ENCODE measurements at places on chromosomes 3 and 15.
A peak's percentile ranks its signal among the peaks of the same experiment; 100 is the strongest.

GRCh38 chr15:62666046-62666445, 376.5 kb upstream of the TPM1 start:
- no peak for DNase-seq

GRCh38 chr3:186621894-186622650, 9.2 kb downstream of the AHSG start:
- DNase-seq, result no peak

- DNase-seq, result no peak
Measured at GRCh38 chr3:138938056-138938876, 8.7 kb downstream of the FOXL2 start.

GRCh38 chr3:38634111-38634510, 15.4 kb downstream of the SCN5A start:
- DNase-seq, result no peak

DNA sequence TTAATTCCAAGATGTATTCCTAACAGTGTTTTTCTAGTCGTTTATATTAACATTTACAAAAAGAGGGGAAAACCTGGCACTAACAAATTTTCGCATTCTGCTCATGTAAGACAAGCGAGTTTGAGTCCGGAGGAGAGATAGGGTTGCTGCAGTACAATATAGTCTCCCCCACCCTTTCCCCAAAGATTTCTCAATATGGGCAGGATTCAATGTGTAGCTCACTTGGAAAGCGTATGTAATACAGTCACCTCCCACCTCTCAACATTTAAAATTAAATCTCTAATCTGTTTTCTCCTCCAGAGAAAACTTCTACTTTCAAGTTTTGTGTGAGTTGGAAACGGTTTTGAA, 57.9 kb downstream of the CMSS1 start:
- no peak for DNase-seq

- DNase-seq, result no peak
Measured at GRCh38 chr15:73628976-73629797, 4.0 kb downstream of the NPTN start.

DNA sequence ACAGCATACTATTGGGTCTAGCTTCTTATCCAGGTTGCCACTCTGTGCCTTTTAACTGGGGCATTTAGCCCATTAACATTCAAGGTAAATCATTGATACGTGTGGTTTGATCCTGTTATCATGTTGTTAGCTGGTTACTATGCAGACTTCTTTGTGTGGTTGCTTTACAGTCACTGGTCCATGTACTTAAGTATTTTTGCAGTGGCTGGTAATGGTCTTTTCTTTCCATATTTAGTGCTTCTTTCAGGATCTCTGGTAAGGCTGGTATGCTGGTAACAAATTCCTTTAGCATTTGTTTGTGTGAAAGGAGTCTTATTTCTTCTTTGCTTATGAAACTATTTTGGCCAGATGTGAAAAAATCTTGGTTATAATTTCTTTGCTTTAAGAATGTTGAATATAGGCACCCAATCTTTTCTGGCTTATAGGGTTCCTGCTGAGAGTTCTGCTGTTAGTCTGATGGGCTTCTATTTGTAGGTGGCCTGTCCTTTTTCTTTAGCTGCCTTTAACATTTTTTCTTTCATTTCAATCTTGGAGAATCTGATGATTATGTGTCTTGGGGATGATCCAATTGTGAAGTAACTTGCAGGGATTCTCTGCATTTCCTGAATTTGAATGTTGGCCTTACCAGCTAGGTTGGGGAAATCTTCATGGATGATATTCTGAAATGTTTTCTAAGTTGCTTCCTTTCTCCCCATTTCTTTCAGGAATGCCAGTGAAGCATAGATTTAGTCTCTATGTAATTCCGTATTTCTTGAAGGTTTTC, 39.3 kb downstream of the CCR1 start:
- no peak for DNase-seq

GRCh38 chr3:42635111-42635510, 18.4 kb upstream of the ZBTB47 start:
- DNase-seq, result no peak

- DNase-seq, result no peak
Measured at GRCh38 chr15:67531379-67531914, 10.5 kb downstream of the C15orf61 start.

DNA sequence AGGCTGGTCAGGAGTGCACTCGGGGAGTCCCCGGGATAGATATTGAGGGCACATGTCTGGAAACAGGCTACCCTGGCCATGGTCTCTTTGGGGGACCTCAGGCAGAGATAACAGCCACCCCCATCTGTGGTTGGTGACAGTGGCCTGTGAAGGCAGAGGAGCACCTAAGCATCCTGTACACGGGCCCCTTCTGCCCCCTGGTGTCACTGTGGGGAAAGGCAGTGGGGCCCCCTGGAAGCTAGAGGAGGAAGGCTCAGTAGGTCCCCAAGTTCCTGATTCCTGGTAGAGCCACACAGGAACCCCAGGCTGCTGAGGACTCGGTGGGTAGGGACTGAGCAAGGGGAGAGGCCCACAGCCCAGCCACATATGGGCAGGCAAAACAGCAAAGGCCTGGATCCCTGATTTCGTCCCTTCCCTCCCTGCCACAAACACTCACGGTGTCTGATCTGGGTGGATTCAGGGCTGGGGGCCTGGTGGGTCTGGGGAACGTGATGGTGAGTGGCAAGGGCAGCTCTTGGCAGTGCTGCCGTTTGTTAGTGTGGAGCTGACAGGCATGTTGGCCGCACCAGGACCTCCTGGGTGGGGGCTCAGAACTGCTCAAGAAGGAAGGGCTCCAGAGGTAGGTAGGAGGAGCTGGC, 14.1 kb upstream of the CXCR6 start:
- DNase-seq, result no peak

DNA sequence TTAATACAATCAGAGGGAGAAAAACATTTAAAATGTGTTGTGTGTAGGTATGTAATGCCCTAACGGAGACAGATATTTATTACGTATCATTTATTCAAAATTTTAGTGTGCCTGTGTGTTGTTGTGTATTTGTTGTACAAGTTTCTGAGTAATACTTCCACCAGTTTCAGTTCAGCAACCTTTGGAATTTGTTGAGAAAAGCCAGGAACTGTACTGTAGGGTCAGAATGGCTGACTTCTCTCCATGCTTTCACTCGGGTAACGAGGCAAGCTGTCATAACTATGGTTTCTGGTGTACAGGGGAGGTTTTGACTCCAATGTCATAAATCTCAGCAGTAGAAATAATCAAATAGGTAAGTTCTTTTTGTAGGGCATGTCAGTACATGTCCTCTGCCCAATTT, 23.8 kb upstream of the CNTN6 start:
- no peak for DNase-seq

GRCh38 chr3:42116466-42116865, 25.3 kb downstream of the TRAK1 start:
- DNase-seq, result no peak

- DNase-seq, result no peak
Measured at GRCh38 chr3:47079432-47079831, 84.5 kb downstream of the SETD2 start.

GRCh38 chr3:14633819-14634424, 17.6 kb upstream of the CCDC174 start:
- peak; percentile 70 for DNase-seq

DNA sequence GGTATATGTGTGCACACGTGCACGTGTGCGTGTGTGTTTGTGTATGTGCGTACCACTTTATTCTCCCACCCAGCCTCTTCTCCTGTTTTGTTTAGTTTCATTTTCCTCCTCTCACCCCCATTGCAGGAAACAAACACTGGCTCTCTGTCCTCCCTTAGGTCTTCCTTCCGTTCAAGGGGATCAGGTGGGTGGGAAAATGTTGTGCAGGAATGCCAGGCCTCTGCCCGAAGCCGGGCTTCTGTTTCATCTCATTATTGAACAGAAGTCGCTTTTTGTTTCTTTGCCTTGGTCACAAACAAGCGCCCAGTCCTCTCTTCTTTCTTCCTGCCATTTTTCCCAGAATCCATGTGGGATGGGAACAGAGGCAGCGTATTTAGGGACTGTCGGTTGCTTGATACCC, 69.6 kb downstream of the IGF1R start:
- no peak for DNase-seq

DNA sequence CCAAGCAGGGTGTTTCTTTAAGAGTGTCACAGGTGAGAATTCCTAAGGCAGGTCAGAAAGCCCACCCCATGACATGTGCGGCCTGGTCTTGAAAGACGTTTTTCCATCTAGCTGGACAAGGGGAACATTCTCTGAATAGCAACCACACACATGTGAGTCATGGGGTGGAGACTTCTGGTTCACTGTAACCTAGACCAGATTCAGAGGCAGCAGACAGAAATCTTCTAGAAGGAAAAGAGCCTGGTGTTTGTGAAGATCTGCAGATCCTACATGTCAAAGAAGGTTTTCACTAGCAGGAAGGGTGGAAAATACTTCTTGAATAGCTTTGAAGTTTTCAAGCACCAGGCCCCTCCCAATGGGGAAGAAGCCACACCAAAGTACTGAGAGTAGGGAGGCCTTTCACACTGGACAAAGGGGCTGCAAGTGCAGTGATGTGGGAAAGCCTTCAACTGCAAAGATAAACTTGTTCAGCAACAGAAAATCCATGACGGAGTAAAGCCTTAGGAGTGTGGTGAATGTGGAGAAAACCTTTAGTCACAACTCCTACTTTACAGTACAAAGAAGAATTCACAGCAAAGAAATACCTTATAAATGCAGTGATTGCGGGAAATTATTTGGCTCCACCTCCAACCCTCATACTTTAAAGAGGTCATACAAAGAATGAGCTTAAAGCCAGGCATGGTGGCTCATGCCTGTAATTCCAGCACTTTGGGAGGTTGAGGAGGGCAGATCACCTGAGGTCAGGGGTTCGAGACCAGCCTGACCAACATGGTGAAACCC, 17.6 kb downstream of the ADAM10 start:
- DNase-seq, result no peak

- DNase-seq, result no peak
Measured at GRCh38 chr3:46017720-46018119, 9.6 kb downstream of the XCR1 start.

- DNase-seq, result no peak
Measured at GRCh38 chr3:168336276-168336675, 240.6 kb upstream of the GOLIM4 start.

DNA sequence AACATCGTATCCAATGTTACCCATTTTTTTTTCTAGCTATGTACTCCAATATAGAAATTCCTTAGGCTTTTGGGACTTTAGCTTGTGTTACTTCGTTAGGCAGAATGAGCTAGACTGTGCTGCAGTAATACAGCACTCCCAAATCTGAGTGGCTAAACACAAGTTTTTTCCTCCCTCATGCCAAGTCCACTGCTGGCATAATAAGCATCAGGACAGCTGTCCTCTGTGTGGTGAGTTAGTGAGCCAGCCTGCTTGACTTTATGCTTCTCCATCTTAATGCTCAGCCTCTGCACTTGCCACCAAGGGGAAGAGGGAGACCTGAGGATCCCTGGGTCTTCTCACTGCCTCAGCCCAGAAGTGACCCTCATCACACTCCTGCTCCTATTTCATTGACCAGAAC, 18.2 kb upstream of the ACOX2 start:
- no peak for DNase-seq

DNA sequence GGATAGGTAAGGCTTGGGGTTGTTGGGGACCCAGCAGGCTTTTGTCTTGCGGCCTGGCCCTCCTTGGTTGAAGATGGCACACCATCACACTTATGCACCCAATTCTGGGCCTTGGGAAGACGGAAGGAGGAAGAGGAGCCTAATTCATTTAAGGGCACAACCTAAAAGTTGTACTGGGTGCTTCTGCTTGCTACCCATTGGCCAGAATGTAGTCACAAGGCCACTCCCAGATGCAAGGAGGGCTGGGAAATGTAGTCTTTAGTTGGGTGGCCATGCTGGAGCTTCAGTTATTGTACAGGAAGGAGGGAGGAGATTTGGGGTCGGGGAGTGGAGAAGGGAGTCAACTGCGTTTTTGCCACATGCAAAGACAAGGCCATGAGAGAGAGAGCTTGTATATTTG, 109.2 kb downstream of the TMEM266 start:
- DNase-seq, result no peak

- DNase-seq, result no peak
Measured at GRCh38 chr3:192907784-192908183, 9.9 kb downstream of the MB21D2 start.

GRCh38 chr3:171801738-171802589, 8.3 kb downstream of the PLD1 start:
- DNase-seq, result no peak

DNA sequence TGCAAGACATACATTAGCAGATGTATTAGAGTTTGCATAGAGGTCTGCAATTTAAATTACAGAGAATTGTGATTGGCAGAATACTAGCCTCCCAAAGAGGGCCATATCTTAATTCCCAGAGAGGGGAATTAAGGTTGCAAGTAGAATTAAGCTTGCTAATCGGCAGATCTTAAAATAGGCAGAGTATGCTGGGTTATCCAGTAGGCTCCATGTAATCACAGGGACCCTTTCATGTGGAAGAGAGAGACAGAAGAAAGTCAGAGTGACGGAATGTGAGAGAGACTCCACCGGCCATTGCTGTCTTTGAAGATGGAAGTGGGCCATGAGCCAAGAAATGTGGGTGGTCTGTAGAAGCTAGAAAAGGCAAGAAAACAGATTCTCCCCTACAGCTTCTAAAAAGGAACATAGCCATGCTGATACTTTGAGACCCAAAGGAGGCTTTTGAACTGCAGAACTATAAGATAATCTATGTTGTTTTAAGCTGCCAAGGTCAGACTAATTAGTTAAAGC, 38.8 kb downstream of the IMPG2 start:
- no peak for DNase-seq

GRCh38 chr3:81732642-81733041, 28.8 kb downstream of the GBE1 start:
- DNase-seq, result no peak

DNA sequence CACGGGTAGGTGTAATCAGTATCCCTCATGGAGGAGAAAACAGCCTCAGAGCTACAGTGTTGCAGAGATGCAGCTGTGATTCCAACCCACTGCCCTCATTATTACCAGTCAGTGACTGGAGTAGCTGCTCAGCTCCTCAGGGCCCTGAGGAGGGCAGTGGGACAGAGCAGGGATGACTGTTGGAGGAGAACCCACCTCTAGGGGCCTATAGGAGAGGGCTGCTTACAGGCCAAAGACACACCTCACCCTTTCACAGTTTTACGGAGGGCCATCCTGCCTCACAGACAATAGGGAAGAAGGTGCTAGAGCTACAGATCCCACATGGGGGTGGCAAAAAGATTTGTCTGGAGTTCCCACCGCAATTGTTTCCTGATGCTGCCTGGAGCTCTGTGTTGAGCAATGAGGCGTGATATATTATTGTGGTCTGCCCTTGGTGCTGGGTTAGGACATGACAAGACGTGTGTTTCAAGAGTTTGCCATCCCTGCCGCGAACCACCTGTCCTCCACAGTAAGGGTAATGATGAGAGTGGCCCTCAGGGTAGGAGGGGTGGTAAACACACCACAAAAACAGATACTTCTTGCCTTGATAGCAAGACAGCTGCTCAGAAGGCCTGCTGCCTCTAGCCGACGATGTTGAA, 140.5 kb upstream of the TPM1 start:
- no peak for DNase-seq

GRCh38 chr3:55588146-55588765, 101.2 kb upstream of the WNT5A start:
- no peak for DNase-seq

- DNase-seq, result no peak
Measured at GRCh38 chr3:114566162-114566755, 272.4 kb downstream of the TIGIT start.

- no peak for DNase-seq
Measured at GRCh38 chr15:81830520-81830919, 215.3 kb downstream of the MEX3B start.

All from T-helper 2 cell (primary cell).